ENCODE measurements at places on chromosomes 3 and 15.

- no peak for DNase-seq
These were observed 227.4 kb upstream of the STT3B start for GRCh38 chr3:31305340-31305739.

GRCh38 chr3:29329986-29330890, 49.4 kb downstream of the RBMS3 start:
- no peak for DNase-seq

DNA sequence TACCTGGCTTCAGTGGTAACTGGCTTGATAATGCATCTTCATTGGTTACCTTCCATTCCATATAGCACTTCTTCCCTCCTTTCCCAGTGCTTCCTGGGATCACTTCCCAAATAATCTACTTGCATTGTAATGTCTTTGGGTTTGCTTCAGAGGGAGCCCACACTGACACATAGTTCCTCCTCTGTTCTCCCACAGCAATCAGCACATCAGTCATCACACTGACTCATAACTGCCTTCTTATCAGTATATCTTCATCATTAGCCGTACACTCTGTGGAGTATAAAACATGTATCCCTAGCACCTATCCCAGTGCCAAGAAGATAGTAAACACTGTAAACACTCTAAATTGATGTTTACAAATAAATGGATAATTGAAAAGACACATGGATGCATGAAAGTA, 91.4 kb upstream of the SCN10A start:
- DNase-seq = no peak

DNA sequence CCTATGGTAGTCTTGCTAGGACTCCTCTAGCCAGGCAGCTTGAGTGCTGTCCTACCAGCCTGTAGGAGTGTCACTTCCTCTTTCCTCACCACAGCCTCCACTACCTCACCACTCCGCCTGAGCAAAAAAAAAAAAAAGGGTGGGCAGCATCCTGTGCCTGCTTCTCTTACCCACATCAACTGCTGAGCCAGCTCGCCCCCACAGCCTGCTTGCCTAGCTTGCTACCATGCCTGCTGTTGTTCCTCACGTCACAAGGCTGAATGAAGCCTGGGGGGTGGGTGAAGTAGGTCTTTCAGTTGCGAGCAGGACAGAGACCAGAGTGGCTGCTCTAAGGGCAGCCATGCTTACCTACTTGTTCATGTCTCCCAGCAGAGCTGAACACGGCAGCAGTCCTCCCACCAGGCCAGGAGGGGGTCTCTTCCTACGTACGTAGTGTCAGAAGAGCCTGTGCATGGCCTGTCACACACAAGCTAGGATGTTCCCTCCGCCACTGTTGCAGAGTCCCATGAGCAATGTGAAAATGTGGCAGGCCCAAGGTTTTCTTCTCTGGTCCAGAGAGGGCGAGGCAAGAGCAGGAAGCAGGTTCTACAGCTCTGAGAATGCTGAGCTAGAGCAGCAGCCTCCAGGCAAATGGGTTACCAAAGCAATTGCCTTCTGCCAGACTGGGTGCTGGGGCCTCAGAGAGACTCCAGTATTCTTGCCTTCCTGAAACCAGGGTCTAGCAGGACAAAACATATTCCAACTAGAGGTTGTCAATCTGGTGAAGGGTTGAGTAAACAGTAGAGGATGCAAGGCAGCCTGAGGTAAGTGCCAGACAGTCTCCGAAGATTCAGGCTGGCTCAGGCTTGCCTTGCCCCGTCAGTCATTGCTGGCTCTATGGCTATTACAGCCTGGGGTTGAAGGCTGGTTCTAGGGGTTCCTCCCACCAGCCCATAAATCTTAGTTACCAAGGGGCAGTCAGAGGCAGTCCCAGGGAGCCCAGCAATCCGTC, 8.1 kb downstream of the PPM1M start:
- DNase-seq = peak; percentile 89

- no peak for DNase-seq
These were observed 100.8 kb upstream of the UMPS start for GRCh38 chr3:124629497-124629896.

- no peak for DNase-seq
These were observed 47.0 kb downstream of the OXNAD1 start for GRCh38 chr3:16311960-16312451.

DNA sequence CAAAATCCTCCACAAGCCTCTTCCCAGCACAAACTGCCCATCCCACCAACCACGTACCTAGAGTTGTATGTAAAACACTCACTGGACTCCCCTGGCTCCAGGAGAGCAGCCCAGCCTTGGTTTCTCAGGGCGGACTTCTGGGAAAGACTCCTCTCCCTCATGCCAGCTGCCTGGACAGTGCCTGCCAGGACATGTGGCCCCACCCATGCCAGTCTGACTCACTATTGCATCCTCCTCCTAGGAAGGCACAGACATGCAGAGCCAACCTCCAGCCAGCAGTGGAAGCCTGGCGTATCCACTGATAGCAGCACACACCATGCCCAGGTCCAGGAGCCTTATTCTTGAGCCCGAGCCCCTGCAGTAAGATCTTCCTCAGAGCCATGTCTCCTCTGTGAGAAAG, 8.6 kb downstream of the PKM start:
- DNase-seq = no peak

GRCh38 chr3:122310361-122310760, 14.7 kb upstream of the CSTA start:
- no peak for DNase-seq

- no peak for DNase-seq
These were observed 16.5 kb upstream of the SIAH2 start for GRCh38 chr3:150779402-150779858.

- no peak for DNase-seq
These were observed 95.8 kb downstream of the PPARG start for GRCh38 chr3:12384451-12385233.

GRCh38 chr15:66294157-66294931, 976 bp downstream of the DIS3L start:
- DNase-seq = peak; percentile 42
